Posterior cingulate gyrus (tissue), 11 donors: ENCODE measurements at places on chromosomes 1 and 21.

GRCh38 chr1:41242342-41243078 lies 404 bp upstream of the SCMH1 start:
- DNase-seq, result no peak

GRCh38 chr1:165512816-165513215 lies 31.0 kb upstream of the LRRC52 start:
- no peak for DNase-seq

DNA sequence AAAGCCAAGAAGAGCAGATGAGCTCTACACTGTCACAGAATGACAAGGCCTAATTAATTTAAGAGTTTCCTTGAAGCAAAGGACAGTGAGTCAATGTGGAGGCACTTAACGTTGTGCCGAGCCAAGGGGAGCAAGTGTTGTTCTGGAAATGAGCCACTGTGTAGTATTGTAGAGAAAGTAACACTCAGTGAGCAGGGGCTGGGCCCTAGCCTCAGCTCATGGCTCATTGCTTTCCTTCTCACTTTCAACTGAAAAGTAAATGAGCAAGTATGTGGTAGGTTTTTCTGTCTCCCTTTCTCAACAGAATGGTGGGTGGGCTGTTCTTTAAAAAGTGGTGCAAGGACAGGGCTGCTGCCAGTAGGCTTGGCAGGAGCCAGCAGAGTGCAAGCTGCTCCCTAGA lies 11.8 kb upstream of the KIAA0040 start:
- DNase-seq, result no peak

DNA sequence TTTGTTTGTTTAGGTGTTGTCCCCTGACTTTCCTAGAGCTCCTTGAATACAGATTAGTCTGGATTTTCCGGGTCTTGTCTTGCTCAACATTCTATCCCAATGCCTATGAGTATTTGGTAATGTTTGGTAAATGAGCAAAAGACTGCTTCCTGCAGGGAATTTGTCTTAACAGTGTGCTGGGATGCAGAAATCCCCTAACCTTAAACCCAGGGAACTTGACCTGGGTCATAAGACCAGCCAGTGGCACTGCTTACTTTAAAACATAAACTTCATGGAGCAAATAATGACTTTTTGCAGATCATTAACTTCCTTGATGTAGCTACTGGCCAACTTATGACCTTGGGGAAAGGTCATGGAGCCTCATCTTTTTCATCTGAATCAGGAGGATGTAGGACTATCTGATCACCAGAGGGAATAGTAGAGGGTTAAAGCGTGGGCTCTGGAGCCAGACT lies 27.2 kb downstream of the TCEANC2 start:
- no peak for DNase-seq

DNA sequence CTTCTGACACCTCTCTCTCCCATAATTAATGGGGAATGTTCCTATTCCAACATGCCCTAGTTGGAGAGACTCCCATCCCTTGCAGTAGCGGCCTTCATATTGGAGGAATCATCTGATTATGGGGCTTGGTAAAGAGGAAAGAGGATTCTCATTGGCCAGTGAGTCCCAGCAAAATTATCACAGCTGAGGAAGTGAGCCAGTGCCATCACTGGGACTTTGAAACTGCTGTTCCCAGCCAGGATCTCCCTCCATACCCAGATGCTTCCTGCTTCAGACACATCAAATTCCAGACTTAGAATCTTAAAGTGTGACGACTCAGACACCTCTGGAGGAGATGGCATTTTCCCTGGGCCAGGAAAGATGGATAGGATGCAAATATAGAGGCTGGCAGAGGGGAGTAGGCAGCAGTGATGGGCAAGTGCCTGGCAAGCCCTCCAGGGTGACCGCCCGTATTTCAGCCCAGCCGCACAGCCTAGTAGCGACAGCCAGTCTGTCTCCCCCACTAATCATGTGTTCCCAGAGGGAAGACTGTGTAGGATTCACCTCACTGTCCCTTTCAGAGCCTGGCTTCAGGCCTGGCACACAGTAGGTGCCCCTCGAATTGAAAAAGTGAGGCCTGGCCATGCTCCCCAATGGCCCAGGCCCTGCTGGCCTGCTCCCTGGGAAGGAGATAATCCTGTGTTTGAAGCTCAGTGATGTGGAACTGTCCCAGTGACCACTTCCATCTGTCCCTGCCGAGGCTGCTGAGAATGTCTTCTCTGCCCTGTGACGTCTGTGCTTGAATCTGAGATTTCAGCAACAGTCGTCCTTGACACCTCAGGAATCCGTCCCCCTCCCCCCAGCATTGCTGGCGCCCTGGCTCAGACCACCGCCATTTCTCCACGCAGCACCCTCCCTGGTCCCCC lies 41.2 kb upstream of the MAGOH start:
- DNase-seq, result no peak

DNA sequence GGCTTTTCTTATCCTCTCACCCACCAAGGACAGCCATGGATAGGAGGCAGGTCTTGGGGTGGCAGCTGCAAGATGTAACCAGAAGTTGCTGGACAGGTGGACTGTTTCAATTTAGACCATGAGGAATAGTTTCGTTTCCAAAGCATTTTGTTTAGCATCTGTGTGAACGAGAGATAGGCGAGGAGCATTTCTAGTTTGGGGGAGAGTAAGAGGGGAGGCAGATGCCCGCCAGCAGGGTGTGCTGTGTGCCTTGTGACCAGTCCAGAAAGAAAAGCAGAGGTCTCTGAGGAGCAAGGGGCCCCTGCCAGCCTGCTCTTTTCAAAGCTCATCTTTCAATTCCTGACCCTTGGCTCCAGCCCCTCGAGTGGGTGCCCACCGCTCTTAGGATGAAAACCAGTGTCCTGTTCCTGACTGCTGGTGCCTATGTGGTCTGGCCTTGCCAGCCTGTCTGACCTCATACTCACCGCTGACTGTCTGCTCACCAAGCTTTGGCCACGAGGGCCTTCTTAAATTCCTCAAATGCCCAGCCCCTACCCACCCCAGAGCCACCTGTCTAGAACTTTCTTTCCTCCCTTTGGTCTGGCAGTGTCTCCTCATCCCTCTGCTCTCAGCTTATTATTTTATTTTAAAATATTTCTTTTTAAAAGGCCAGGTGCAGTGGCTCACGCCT lies 8.5 kb downstream of the SERINC2 start:
- no peak for DNase-seq

DNA sequence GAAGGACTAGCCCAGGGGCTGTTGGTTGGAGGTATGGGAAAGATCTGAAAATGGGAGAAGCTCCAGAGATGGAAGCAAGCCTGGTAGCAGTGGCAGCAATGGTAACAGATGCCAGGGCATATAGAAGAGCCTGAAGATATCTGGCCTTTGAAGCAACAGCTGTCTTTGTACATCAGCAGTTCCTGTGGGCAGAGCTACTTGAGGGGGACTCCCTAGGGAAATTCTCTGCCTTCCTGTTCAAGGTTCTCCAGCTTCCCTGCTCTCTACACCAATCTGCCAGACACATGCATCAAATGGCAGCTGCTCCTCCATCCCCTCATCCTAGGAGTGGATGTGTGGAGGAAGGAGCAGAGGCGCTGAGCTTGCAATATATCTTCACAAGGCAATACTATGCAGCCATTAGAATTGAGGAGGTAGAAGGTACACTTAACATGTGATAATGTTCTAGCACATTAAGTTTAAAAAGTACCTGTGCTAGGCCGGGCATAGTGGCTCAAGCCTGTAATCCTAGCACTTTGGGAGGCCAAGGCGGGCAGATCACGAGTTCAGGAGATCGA lies 2.2 kb downstream of the TMEM35B start:
- no peak for DNase-seq

GRCh38 chr1:25110036-25110435 lies 122.3 kb downstream of the SYF2 start:
- no peak for DNase-seq

DNA sequence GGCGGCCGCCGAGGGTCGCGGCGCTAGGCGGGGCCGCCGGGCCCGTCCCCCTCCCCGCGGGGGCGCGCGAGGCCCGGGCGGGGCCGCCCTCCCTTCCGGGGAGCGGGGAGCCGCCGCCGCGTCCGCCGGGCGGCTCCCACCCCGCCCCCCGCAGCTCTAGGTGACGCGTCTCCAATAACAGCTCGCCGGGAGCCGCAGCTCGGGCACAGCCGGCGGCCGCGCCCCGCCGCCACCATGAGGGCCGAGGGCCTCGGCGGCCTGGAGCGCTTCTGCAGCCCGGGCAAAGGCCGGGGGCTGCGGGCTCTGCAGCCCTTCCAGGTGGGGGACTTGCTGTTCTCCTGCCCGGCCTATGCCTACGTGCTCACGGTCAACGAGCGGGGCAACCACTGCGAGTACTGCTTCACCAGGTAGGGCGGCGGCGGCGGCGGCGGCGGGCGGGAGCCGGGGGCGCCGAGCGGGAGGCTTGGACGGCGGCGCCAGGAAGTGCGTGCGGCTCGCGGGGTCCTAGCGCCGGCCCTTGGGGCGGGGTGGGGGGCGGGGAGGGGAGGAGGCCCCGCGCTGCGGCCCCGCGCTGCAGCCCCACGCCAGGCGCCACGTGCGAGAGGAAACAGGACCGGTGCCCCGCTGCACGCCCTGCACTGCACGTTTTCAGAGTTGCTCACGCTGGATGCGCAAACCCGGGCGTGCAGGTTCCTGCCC lies at the start of gene SMYD2:
Gene SMYD2 (plus strand): TSS at position 139 of the 699 bp plus-strand sequence. CDS start 96 bp downstream, at position 235.
- DNase-seq, result peak; percentile 91

GRCh38 chr1:221743416-221744208 lies 1.7 kb upstream of the DUSP10 start:
- no peak for DNase-seq

DNA sequence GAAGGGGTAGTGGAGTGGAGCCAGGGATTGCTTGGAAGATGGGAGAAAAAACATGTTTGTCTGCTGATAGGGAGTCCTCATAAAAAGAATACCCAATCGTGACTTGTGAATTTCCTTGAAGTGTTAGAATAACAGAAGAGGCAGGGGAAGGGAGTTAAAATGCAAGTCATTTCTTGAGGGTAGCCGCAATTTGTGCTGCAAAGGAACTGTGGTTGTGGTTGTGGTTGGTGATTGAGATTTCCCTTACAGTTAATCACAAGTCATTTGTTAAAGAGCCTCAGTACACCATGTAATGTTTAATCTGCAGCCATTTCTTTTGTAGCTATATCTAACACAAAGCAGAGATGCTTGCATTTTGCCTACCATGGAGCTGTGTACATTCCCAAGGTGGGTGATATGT lies 38.5 kb upstream of the EGLN1 start:
- DNase-seq, result no peak

DNA sequence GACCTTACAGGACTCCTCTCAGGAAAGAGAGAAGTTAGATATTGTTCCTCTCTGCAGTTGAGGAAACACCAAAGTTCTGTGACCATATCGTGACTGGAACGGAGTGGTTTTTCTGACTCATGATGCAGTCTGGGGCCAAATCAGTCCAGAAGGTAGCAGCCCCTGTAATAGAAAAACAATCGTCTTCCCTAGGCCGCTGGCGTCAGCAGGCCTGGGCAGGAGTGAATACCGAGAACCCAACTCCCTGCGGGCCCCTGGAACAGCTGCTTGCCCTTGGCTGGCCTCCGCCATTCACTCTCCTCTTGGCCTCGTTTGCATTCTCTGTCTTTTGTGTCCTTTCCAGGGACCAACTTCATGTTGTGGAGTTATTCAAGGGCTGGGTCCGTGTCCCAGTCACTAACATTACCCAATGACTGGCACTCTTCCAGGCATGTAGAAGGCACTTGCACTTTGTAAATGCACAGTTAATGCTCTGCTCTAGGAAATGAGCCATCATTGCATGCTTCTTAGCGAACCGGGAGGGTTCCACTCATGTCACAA lies 10.9 kb upstream of the CD101 start:
- no peak for DNase-seq

- no peak for DNase-seq
Measured at GRCh38 chr21:17688912-17689874, 76.5 kb upstream of the BTG3 start.
